ENCODE measurements at places on chromosomes 7 and 10.
A peak's percentile ranks its signal among the peaks of the same experiment; 100 is the strongest.

- no peak for DNase-seq
Observed at GRCh38 chr10:14801723-14802122, 27.0 kb upstream of the FAM107B start.

DNA sequence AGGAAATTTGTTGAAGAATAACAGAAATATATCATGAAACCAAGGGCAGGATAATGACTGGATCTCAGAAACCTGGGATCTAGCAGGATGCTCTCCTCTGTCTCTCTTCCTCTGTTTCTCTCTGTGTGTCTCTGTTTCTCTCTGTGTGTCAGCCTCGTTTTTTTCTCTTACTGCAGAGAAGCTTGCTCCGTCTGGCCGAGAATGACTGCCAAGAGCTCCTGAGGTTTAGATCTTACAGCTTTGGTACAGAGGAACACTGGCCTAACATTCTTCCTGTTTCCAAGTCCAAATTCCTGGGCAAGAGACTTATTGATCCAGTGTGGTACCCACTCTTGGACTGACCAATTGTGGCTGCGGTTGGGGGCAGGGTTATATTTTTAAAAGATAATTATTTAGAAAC, 564.0 kb downstream of the XPNPEP1 start:
- no peak for DNase-seq

DNA sequence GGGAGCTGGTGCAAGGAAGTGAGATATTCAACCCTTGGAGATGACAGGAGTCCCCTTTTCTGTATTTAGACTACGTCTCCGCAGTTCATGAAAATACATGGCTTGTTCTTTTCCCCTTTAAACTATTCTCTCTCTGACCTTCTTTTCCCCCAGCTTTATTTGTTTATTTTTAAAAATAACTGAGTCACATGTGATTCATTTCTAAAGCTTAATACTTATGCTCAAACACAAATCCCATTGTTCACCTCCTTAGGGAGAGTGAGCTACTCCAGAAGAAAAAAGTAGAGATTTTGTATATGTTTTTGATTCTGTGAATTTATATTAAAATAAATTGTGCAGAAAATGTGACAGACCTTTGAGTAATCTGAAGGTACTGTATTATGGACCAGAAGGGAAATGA, 35.9 kb upstream of the FZD1 start:
- peak; percentile 32 for DNase-seq

GRCh38 chr7:47371733-47372368, 210.1 kb downstream of the TNS3 start:
- DNase-seq: no peak

- DNase-seq: no peak
Observed at GRCh38 chr10:77485847-77486246, 151.8 kb downstream of the KCNMA1 start.

DNA sequence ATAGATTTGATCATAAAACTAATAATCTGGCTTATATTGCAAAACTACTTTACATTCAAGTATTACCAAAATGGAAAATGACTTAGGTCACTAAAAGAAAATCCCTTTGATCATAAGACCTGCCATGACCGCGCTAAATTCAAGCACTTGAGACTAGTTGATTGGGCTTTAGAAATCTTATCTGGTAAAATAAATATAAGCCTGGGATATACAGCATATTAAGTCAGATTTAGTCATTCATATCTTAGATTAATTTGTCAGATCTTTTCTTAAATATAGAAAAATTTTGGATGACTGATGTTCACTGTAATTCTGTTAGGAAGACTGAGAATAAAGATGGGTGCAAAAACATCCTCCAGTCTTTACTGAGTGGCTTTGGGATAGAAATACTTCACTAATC, 450.0 kb downstream of the HTR7 start:
- no peak for DNase-seq

GRCh38 chr7:44891791-44892190, 6.5 kb upstream of the PURB start:
- no peak for DNase-seq

- peak; percentile 61 for DNase-seq
Observed at GRCh38 chr10:129961157-129961701, 2.8 kb downstream of the EBF3 start.
